ENCODE measurements at places on chromosomes 1 and 21.

GRCh38 chr1:20717452-20718342 lies at the start of gene KIF17:
TSS of gene KIF17 (minus strand) at chr1:20718007. CDS start at chr1:20717706, 301 bp downstream.
- DNase-seq = peak; percentile 64

- no peak for DNase-seq
These were observed 433.0 kb downstream of the PTPRU start for GRCh38 chr1:29669158-29669871.

- DNase-seq = no peak
These were observed 1.2 kb upstream of the DLGAP3 start for GRCh38 chr1:34930702-34931071.

DNA sequence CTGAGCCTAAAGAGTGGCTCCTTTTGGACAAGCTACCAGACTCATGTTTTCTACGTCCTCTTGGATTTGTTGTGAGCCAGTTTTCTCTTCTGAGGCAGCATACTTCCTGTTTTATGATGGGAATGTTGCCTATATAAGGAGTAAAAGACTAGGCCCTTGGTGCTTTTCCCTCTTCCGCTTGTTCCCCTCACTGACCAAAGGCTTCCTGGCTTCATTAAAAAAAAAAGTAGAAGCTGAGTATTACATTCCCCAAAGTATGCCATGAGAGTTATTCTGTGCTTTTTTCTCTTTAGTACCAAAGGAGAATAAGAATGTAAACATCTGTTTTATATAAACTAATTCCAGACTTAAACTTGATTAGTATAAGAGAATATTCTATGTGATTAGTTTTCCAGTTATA lies 6.5 kb upstream of the HMCN1 start:
- no peak for DNase-seq

GRCh38 chr1:65795311-65795710 lies 2.6 kb downstream of the PDE4B start:
- DNase-seq = no peak

- no peak for DNase-seq
These were observed 4.6 kb downstream of the FDPS start for GRCh38 chr1:155313261-155313660.

DNA sequence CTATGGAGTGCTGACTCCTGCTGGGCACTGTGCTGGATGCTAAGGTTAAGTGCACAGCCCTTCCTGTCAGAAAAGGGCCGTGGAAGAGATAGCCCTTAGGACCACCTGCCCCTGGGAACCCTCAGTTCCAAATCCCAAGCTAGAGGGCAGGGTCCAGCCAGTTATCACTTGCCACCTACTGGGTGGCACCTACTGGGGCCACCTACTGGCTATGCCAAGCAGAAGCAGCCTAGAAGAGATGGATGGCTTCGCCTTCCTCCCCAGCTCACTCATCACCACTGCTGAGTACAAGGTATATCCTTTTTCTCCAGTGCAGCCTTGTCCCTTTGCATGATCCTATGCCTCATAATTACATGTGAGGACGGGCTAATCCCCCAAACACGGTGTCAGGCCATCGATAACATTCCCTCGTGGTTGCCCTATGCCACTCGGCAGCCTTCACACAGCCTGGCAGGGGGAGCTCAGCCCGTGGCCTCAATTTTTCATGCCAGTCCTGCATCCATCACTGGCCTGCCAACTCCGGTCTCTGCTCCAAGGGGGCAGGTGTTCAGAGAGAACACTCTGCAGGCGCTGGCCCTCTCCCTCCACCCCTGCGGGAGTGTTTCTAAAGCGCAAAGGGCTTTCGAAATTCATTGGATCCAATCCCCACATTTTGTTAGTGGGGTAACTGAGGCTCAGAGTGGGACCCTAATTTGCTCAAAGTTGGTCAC lies 49.0 kb downstream of the SYT2 start:
- no peak for DNase-seq

DNA sequence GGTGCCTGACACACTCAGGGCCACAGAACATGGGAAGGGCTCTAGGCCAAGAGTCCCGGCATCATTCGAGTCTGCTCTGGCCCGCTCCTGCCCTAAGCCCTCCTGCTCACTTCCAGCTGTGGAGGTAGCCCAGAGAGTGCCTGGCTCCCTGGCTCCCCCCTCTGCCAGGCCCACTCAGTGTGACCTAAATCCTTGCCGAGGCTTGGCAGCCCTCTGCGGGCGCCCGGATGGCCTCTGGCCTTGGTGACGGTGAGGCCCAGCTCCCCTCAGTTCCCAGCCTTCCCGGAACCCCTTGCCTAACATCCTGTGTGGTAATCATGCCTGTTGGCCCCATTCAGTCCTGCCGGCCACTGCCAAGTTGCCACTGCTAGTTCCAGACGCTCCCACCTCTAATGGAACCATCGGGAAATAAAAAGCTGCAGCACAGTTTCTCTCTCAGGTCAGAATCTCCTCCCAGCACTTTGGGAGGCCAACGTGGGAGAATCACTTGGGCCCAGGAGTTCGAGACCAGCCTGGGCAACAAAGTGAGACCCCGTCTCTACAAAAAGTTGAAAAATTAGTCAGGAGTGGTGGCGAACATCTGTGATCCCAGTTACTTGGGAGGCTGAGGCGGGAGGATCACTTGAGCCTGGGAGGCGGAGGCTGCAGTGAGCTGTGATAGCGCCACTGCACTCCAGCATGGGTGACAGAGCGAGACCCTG lies 1.2 kb upstream of the H6PD start:
- no peak for DNase-seq

- peak; percentile 80 for DNase-seq
These were observed 18.8 kb downstream of the KNCN start for GRCh38 chr1:46532498-46533178.

DNA sequence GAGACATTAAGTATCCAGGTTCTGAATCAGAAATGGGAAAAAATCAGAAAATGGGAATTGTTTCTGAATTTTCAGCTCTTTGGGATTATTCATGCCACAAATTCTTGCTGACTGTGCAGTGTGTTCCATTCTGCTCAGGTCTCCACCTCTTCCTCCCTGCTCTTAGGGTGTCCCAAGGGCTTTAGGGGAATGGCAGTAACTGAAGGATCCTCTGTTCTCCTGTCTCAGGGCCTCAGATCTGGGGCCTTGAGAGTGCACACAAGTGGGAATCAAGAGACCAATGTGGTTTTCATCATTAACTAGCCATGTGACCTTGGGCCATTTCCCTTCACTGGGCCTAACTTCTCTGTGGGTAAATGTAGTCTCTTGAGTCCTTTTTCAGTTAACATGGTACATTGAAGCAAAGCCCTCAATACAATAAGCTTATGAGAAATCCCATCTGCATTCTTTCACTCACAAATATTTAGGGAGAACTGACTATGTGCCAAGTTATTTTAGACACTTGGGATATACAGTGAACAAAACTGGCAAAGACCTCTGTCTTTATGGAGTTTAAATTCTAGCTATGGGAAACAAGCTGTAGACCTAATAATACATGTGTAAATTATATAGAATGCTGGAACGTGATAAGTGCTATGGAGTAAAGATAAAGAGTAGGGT lies 75.7 kb upstream of the SPATA6 start:
- no peak for DNase-seq

DNA sequence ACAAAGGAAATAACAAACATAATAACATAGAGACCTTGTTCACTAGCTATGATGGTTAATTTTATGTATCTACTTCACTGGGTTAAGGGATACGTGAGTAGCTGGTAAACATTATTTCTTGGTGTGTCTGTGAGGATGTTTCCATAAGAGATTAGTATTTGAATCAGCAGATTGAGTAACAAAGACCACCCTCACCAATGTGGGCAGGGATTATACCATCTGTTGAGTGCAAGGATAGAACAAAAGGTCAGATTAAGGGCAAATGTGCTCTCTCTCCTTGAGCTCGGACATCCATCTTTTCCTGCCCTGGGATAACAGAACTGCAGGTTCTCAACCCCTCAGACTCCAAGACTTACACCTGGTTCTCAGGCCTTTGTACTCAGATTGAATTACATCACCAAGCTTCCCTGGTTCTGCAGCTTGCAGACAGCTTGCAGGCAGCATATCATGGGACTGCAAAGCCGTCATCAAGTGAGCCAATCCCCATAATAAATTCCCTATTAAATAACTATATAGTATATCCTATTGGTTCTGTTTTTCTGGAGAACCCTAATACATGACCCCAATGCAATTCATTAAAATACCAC lies 9.2 kb downstream of the SPATA6 start:
- no peak for DNase-seq

GRCh38 chr1:118077331-118078045 lies 107.5 kb downstream of the SPAG17 start:
- DNase-seq = no peak

DNA sequence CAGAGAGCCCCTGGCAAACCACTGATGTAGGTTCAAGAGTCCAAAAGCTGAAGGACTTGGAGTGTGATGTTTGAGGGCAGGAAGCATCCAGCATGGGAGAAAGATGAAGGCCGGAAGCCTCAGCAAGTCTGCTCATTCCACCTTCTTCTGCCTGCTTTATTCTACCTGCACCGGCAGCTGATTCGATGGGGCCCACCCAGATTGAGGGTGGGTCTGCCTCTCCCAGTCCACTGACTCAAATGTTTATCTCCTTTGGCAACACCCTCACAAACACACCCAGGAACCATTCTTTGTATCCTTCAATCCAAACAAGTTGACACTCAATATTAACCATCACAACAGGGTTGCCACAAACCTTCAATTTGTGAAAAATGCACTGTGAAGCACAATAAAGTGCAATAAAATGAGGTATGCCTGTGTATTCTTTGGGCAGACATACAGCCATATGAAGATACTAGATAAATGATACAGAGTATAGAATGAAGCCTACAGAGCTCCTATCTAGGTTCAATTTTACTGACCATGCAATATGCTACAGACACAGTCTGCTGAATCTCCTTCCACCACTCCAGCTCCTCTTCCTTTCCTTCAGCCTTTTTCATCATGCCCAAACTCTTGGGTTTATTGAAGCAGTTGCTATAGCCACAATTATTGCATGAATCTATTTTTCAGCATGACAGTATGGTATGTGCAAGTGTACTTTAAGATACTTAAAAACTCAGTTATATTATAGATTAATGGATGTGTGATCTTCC lies 24.0 kb upstream of the CDC42BPA start:
- DNase-seq = no peak

- DNase-seq = no peak
These were observed 89.7 kb upstream of the RGS1 start for GRCh38 chr1:192485692-192486436.

GRCh38 chr1:219113261-219113660 lies 60.4 kb upstream of the LYPLAL1 start:
- DNase-seq = no peak

GRCh38 chr1:159229896-159230295 lies 25.2 kb downstream of the ACKR1 start:
- DNase-seq = no peak

GRCh38 chr21:32916522-32917099 lies 109.1 kb upstream of the OLIG2 start:
- peak; percentile 10 for DNase-seq

GRCh38 chr1:35539824-35540261 lies 17.4 kb downstream of the KIAA0319L start:
- DNase-seq = no peak

DNA sequence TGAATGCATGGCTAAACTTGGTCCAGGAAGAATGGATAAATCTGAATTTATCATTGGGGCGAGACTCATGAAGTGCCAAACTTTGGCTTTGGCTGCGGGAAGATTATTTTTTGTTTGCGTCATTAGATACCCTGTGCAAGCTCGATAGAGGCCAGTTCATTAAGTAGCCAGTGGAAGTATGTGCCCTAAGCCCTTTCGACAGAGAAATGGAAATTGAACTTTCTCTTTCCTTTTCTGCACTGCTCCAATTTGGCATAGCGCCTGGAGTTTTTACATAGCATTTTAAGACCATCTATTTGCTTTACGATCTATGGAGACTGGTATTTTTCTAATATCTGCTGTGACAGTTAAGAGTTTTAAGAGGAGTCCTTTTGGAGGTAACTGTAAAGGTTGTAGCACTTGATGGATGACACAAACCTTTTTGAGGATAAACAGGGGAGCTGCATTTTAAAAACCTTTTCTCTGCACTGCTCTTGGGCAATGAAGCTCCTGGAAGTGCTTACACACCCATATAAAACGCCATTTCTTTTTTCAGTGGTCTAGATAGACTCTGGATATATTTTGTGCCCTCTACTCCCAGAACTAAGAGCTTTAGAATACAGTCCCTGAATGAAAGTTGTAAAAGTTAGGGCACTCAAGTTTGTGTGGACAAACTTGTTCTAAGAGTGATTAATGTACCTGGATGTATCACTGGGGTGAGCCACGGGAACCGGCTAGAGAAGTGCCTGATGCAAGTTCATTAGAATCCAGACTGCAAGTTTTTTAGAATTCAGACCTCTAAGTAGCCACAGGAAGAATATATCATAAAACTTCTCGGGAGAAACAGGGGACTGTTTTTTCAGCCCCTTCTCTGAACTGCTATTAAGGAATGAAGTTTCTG lies 41.3 kb upstream of the CFHR3 start:
- no peak for DNase-seq

DNA sequence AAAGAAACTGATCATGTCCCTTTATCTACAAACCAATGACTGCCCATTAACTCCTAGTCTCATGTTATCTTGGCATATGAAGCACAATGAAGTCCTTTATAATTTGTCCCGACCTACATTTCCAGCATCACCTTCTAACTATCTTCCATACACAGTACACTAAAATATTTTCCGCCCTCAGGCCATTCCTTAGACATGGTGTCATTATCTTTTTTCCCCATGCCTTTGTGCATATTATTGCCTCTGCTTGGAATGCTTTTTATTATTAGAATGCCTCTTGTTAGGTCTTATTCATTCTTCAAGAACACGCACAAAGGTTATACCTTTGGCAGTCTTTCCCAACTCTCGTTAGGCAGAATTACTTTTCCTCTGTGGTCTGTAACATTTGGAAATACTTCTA lies 39.6 kb downstream of the ATG4C start:
- DNase-seq = no peak
